ENCODE measurements at places on chromosomes 7 and 10.

DNA sequence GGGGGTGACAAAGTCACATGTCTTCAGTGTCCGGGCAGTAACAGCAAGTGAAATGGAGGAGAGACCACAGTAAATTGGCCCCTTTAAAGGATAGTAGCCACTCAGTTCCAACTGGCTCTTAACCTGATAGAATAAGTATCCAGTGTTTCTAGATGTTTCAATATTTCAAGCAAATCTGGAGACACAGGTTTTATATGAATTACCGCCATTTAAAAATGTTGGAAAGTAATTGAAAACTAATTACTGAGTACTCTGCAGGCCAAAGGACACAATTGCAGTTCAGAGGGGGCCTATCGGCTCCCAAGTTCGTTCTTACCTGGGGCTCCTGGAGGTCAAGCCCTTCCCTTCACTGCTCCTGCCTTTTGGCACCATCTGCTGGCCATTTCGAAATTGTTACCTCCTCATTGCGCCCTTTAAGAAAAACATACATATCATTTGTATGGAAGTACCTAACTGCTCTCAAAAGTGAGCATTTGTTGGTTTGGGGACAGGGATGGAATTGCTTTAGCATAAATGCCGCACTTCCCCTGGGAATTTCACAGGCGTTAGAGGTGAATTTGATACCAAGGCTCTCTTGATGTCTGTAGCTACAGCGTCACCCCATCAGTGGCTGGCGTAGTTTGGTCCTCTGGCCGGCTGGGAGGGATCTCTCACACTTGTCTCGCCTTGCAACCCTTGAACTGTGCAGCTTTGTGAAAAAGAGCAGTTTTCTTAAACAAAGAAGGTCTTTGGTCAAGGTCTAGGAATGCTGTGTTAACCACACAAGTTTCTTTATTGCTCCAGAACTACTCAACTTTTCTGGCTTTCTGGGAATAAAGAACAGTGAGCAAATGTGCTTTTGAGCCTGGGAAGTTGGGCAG is 220.0 kb downstream of the ARHGAP21 start:
- no peak for DNase-seq

- DNase-seq: peak; percentile 87
These were observed at the start of gene GNA12 for GRCh38 chr7:2844153-2845033. Gene GNA12, minus strand, starts transcription at chr7:2844308. Its CDS starts 147 bp downstream, at chr7:2844161.

GRCh38 chr7:106599343-106599698 is 61.6 kb downstream of the CCDC71L start:
- no peak for DNase-seq

DNA sequence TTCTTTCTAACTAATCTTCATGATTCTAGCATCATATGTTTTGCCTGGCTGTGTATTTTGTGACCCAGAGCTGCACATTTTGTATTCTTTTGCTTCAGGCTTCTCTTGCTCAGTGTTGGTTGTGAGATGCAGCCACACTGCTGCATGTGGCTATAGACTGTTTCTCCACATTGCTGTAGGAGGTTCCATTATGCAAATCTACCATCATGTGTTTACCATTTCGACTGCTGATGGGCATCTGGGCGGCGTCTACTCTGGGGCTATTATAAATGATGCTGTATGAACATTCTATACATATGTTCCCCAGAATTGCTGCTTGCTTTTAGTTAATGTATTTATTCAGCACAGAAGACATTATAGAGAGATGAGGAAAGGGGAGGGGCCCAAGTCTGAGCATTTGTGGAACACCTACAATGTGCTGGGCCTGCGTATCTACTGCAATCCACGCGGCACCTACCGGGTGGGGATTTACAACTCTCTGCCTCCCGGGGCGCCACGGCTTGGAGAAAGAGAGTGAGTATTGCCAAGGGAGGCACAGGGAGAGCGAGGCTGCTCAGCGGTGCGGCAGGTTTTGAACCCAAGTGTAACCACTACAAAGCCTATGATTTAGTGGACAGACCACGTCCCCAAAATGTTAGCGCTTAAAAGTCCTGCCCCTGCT is 172.5 kb downstream of the PRKAG2 start:
- no peak for DNase-seq

GRCh38 chr7:141053626-141054025 is 20.2 kb upstream of the TMEM178B start:
- no peak for DNase-seq

DNA sequence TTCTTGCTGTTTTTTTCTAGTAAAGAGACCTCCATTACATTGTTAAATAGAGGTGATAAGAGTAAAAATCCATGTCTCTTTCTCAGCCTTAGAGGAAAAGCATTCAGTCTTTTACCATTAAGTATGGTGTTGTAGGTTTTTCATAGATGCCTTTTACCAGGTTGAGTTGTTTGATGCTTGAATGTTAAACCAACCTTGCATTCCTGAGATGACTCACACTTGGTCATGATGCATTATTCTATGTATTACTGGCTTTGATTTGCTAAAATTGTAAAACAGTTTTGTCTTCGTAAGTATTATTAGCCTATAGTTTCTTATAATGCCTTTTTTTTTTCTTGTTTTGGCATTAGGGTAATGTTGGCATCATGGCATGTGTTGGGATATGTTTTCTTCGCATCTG is 90.0 kb downstream of the ANKRD61 start:
- no peak for DNase-seq

GRCh38 chr10:66929375-66929774 is 3.5 kb downstream of the LRRTM3 start:
- DNase-seq: no peak

DNA sequence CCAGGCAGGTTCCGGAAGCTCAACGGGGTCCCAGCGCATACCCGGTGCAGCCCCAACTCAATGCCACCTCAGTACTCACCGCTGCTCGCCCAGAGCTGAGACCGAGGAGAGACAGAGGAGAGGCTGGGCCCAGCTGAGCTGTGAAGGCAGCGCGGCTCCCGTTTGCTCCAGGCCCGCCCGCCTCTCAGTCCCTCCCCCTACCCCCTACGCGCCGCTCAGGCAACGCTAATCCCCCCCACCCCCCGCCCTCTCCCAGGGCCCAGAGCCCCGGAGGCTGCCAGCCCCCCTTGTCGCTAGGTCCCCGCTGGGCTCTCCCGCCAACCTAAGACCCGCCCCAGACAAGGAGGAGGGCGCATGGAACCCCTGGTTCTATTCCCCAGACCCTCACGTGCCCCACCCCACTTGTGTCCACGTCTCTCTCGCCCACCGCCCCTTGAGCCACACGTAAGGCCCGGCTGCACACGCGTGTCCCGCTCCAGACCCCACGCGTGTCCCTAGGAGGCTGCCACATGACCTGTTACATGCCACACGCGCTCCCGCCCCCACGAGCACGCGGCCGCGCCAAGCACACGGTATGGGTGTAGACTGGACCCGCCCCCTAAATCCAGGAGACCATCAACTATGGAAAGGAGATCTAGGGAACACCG is at the start of gene PSD:
Gene PSD (minus strand): TSS at position 164 of the 647 bp plus-strand sequence. CDS start 1,747 bp downstream, outside the sequence.
- DNase-seq: no peak

DNA sequence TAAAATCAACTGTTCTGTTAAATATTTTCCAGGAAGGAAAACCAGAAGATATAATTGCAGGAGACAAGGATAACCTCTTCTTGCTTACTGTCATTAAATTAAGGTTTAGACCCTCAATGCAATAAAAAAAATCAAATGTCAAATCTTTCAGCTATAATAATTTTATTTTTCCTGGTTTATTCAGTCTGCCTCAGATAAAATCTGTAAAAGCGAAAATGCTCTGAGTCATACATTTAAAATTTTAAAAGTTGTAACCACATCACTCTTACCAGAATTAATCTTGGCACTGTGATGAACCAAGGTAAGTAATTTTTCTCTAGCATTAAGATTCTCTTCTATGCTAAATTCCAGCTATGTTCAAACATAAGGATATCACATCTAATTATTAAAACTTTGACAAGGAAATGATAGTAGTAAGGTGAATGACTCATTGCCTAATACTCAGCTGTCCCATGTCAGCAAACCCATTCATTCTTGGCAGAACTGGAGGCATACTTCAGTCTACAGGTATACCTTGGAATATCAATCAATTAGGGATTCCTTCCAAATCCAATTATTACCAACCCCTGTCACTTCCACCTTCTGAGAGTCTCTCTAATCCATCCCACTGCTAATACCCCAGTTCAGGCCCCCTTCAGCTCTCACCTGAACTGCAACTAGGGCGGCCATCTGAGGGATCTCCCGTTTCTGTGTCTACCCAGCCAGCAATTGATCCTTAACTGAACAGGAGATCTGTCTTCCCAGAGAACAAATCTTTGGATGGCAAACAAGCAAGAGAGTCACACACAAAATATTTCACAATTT is 434.1 kb downstream of the GRM8 start:
- DNase-seq: no peak

DNA sequence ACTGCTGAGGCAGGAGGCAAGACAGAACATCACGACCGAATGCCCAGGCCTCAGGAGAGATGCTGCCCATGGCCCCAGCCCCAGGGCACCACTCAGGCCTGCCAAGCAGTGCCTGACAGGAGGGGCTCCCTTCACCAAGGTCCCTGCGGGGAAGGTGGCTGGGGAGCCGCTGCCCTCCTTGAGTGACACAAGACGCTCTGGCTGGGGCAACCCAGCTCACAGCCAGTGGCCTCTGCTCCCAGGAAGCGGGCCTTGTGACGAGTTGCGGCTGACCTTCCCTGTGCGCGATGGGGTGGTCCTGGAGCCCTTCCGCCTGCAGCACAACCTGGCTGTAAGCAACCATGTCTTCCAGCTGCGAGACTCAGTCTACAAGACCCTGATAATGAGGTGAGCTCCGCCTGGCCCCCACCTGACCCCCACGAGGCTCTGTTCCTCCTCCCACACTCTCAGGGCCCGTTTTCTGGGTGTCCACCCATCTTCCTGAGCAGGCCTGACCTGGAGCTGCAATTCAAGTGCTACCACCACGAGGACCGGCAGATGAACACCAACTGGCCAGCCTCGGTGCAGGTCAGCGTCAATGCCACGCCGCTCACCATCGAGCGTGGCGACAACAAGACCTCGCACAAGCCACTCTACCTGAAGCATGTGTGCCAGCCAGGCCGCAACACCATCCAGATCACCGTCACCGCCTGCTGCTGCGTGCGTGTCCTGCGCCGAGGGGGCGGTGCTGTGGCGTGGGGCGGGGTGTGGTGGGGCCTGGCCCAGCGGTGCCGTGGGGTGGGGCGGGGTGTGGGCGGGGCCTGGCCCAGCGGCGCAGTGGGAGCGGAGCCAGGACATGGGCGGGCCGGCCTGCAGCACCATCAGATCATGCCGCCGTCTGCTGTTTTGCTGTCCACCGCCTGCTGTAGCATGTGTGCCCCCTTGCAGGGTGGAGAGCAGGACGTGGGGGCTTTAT is 12.8 kb downstream of the ZMIZ2 start:
- DNase-seq: no peak

GRCh38 chr10:127877116-127877515 is 15.6 kb downstream of the CLRN3 start:
- no peak for DNase-seq

GRCh38 chr10:38156416-38157269 is 62.5 kb downstream of the ZNF37A start:
- no peak for DNase-seq

DNA sequence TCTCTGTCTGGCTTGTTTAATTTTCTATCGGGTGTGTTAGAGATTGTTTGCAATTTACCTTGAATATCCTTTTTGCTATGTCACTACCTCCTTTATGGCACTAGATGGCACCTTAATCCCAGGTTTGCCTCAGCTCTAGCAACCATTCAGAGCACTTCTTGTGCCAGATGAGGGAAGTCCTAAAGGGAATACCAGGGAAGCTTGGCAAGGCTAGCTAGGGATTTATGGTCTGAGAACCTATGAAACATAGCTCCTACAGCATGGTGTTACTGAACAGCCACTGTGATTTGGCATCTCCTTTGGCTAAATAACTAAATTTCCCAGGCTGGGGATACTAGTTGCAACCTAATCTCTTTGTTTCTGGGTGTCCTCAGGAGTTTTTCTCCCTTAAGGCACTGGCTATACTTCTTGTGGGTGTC is 69.0 kb upstream of the VOPP1 start:
- peak; percentile 88 for DNase-seq

GRCh38 chr7:29202651-29203069 is 8.1 kb downstream of the CHN2 start:
- no peak for DNase-seq

DNA sequence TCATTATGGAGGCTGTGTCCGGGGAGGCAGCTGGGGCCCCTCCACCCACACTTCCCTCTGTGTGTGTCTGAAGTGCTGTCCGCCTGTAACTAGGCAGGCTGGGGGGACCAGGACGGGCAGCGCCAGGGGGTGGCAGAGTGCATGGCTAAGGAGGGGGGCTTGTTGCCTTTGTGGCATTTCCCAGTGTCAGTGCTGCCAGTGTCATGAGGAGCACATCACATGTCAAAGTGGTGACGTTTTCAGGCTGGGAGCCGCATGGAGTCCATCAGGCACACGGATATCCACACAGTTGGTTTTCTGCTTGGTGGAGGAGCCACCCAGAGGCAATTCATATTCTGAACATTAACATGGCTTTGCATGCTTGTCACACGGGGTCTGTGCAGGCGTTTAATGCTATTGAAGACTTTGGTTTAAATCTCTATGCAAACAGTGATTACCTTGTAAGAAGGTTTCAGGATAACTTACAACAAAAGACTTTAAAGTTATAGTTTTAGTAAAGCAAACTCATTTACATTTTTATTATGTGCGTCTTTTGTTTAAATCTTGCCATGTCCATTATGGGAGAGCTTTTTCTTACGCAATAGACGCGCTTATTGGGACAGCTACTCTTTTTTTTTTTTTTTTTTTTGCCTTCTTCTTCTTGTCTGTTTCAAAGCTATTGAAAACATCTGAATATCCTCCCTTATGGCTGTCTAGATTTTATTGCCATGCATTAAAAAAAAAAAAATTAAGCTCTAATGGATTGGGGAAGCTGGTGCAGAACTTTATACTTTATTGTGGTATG is 52.9 kb downstream of the C10orf67 start:
- no peak for DNase-seq

DNA sequence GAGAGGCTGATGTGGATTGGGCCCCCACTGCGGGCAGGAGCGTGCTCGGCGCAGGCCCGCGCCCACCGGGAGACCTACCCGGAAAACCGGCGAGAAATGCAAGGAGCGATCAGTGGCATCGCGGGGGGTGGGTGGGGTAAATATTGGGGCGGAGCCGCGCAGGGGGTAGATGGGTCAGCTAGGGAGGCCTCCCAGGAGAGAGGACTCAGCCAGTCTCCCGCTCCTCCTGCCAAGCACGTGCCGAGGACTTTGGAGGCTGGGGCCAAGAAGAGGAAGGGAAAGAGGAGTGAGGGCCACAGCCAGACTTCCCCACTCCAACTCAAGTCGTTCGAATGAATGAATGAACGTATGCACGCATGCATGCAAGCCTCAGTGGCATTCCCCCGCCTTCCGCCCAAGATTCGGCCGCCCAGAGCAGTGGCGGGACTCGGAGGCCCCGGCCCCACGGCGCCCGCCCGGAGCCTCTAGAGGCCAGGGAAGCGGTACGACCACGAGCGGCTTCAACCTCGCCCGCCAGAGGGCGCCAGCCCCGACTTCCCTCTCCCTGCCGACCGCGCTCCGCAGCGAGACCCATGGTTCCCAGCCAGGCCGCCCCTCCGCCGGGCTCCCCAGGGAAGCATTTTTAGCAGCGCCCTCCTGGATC is 3.6 kb downstream of the NPM3 start:
- no peak for DNase-seq

DNA sequence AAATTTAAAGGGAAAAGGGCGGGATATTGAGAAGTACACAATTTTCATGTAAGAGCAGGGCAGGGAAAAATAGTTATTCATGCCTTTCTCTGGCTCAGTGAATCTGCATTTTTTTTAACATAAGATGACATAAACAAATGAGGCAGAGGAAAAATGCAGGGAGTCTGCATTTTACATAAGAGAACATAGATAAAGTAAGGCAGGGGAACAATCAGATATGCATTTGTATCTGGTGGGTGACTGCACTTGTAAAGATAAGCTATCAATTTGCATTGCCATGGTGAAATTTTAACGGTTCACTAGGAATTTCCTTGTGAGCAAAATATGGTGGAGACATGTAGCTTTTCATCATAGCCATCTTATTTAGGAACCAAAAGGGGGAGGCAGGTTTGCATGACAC is 33.5 kb downstream of the ALOX5 start:
- DNase-seq: no peak

Data from AG09309 (cell line).